Adipose tissue (tissue), 3 donors: ENCODE measurements at places on chromosomes 6 and 20. TPM values are rescaled to one million over a fixed set of nuclear protein-coding genes. Genes with fewer than 3 reads are reported as not detected.

COL9A1 gene
- polyA plus RNA-seq, result not detected

SIRPD gene
- polyA plus RNA-seq, result not detected

ZFP57 gene
- not detected for polyA plus RNA-seq

RGL2 gene
- 49.0 TPM for polyA plus RNA-seq

FAM184A gene
- polyA plus RNA-seq, result 1.7 TPM

UBD gene
- polyA plus RNA-seq, result 0.77 TPM

GGTLC1 gene
- polyA plus RNA-seq, result not detected

OOEP gene
- not detected for polyA plus RNA-seq

GPSM3 gene
- 71.0 TPM for polyA plus RNA-seq

LIN28B gene
- polyA plus RNA-seq, result not detected

FKBP5 gene
- polyA plus RNA-seq, result 181 TPM

SLC32A1 gene
- polyA plus RNA-seq, result not detected
